ENCODE measurements at places on chromosomes 6 and 20.

DNA sequence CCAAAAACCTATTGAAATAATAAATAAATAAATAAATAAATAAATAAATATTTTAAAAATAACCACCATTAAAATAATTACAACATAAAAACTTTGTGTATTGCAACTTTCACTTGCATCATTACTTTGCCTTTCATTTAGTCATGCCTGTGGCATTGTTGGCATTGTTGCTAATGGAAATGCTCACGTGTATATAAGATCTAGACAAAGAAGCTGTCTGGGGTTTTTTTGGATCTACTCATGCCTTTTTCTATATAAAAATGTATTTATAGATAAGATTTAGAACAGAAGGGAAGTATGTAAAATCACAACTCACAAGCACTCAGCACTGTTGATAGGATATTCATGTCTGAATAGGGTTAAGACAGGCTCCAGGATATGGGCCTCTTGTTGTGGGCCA lies 27.9 kb downstream of the GFRA4 start:
- no peak for DNase-seq

GRCh38 chr6:118669561-118669960 lies 18.2 kb upstream of the CEP85L start:
- no peak for DNase-seq

DNA sequence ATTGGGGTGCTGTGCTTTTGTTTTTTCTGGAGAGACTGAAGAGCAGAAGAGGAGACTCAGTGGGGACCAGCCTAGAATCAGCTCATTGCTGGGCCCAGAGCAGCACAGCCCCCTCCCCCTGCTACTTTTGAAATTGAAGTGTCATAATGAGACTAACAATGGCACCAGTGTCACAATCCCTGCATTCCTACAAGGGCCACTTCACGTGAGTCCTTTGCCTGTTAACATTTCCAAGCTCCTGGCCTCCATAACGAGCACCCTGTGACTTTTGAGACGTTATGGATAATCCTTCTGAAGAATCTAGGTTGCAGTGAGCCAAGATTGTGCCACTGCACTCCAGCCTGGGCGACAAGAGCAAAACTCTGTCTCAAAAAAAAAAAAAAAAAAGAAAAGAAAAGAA lies 41.7 kb downstream of the CNBD2 start:
- no peak for DNase-seq

DNA sequence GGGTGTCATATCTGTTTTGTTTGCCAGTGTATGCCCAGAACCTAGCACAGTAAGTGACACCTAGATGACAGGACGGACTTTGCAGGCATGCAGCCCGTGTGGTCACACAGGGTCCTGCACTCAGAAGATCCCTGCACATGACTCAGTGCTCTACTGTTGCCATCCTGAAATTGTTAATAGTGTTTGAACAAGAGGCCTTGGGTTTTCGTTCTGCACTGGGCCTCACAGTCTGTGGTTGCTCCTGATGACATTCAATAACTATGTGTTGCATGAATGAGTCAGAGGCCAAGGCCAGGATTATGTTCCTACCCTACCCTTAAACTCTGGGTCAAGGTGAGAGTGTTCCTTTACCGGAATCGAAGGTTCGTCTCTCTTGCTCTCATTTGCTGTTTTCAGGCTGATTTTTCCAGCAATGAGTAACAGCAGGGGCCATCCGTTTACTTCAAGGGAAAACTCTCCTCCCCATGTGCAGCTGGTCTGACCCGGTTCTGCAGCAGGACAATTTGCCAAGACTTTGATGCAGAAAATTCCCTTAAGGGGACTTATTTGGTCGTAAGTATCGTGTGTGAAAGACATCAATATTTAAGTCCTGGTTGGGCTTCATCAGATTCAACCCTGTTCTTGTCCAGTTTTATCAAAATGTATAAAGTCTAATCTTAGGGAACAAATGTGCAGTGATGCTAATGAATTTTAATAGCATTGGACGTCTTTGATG lies 13.0 kb upstream of the PFDN4 start:
- DNase-seq, result no peak

DNA sequence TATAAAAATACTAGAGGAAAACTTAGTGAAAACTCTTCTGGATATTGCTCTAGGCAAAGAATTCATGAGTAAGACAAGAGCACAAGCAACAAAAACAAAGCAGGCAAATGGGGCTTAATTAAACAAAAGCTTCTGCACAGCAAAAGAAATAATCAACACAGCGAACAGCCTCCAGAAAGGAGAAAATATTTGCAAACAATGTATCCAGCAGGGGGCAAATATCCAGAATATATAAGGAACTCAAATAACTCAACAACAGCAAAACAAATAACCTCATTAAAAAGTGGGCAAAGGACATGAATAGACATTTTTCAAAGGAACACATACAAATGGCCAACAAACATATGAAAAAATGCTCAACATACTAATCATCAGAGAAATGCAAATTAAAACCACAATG lies 17.1 kb upstream of the HECA start:
- no peak for DNase-seq

GRCh38 chr6:157667211-157668008 lies 155.6 kb upstream of the SNX9 start:
- DNase-seq, result peak; percentile 37

DNA sequence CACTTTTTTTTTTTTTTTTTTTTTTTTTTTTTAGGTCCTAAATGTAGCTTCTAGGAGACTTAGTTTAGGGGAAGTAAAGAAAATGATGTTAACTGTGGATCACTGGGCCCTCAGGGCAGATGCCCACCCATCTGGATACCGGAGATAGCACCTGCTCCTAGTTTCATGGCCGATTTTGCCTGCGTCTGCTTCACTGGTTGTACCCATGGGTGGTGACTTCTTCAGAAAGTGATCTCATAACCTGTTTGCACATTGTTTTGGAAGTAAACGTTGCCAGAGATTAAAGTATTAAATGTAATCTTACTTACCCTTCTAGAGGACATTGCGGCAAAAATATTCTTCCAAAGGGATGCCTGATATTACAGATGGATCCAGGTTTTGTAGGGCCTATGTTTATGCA lies 79.8 kb upstream of the SGK1 start:
- no peak for DNase-seq

DNA sequence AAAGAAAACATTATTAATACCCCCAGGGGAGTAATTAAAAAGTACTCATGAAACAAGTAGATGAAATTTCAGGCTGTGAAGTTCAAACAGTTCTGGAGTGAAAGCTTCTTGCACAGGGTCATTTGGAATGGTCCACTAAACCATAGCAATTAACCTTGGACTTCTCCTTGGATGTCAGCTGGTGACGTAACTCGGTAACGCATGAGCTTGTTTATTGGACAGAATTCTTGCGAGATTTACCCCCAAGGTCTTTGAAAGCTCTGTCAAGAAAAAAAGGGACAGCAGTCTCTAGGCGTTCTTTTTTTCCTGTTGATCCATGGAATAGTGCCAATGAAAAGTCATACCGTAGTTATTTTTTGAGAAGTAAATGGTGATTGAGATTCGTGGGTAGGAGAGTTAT lies 2.2 kb downstream of the CD83 start:
- DNase-seq, result no peak

- DNase-seq, result no peak
These were observed 567.4 kb upstream of the CITED2 start for GRCh38 chr6:139941826-139942225.

All from activated CD4-positive, CD25-positive, alpha-beta regulatory T cell treated with anti-CD3 and anti-CD28 coated beads, Interleukin-2, amount 50 U/mL, for 16 hours (primary cell).